ENCODE measurements at places on chromosomes 2 and 18.

DNA sequence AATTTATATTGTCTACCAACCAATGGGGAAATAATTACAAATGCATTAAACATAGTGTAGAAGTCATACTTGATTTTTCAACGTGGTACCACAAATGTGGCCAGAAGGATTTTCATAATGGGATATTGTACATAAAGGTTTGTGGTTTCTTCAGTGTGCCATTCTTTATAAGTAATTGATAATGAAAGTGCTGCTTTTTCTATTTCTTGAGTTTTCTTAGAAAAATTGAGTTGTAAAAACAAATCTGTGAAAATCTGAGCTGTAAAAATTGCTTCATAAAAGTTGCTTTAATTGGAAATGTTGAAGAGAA, 103.6 kb downstream of the KYNU start:
- DNase-seq = no peak

- no peak for DNase-seq
Observed at GRCh38 chr2:444937-445884, 157.3 kb upstream of the ALKAL2 start.

DNA sequence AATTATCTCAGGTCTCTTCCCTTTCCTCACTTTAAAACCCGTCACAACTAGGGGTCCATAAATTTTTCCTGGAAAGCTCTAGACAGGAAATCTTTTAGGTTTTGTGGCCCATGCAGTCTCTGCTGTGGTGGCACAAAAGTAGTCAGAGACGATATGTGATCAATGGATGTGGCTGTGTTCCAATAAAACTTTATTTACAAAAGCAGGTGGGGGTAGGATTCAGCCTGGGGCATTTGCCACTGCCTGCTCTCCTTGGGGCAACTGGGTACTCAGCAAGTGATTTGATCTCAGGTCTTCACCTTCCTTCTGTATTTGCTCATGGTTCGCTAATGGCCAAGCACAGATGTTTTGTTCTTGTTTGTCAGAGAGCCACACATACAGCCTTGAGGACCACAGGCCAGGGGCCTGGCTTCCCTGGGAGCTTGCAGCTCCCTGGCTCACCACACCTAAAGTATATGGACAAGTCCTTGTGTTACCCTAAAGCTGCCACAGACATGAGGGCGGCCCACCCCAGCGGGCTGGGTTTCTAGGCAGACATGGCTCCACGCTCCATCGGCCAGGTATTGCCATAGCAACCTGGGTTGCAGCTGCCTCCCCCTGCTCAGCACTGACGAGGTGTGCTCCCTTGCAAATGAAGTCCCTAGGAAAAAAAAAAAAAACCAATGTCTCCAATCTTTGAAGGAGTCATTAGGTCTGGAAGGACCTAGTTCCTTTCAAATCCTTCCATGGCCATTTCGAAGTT, 89.7 kb upstream of the YWHAQ start:
- DNase-seq = no peak

DNA sequence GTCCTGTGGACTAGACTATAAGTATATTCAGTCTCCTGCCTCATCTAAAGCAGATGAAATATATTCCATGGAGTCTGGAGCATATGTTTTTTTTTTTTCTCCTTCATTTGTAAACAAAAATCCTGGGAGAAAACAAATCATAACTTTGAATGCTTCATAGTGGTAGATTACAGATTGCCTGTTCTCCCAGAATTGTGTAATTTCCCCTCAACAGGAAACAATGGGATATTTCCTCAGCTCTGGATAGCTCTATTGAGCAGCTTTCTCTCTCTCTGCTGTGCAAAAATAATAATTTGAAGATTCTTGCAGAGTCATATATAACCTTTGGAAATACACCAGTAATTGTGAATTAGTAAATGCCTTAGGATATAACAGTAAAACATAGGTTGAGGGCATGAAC, 1406.6 kb upstream of the ACVR2A start:
- no peak for DNase-seq

- DNase-seq = no peak
Observed at GRCh38 chr2:241229563-241230401, 41.3 kb downstream of the ANO7 start.

GRCh38 chr2:46260305-46260704, 36.9 kb upstream of the EPAS1 start:
- DNase-seq = no peak

DNA sequence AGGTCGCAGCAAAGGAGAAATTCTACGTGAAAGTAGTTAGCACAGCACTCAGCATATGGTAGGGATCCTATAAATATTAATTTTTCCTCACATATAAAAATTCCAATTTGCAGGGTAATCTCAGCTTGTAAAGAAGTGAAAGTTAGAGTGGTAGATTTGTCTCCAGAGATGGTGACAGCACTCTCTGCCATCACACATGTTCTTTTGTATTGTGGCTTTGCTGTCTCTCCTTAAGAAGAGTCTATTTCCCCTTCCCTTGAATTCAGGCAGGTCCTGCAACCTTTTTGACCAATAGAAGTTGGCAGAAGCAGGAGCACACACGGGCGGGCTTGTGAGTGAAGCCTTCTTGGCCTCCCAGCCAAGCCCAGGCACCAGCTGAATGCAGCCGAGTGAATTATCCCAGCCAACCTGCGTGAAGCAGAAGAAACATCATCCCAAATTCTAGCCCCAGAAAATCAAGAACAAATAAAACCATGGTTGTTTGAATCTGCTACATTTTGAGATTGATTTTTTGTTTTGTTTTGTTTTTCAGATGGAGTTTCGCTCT, 107.8 kb upstream of the COPS8 start:
- DNase-seq = no peak

- DNase-seq = no peak
Observed at GRCh38 chr18:75108579-75109318, 100.2 kb downstream of the PTGR3 start.

DNA sequence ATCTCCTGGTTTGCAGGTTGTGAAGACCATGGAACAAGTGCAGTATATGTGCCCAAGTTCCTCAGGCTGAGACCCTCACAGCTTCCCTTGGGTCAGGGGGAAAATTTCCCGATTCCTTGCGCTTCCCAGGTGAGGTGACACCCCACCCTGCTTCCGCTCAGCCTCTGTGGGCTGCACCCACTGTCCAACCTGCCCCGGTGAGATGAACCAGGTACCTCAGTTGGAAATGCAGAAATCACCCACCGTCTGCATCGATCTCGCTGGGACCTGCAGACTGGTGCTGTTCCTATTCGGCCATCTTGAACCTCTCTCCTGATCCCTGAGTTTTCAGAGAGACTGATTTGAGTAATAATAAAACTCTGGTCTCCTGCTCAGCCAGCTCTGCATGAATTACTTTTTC, 30.6 kb downstream of the CHCHD5 start:
- no peak for DNase-seq

- no peak for DNase-seq
Observed at GRCh38 chr2:65297544-65297943, 69.9 kb downstream of the ACTR2 start.

GRCh38 chr2:145752091-145752806, 1232.3 kb upstream of the ZEB2 start:
- DNase-seq = no peak

DNA sequence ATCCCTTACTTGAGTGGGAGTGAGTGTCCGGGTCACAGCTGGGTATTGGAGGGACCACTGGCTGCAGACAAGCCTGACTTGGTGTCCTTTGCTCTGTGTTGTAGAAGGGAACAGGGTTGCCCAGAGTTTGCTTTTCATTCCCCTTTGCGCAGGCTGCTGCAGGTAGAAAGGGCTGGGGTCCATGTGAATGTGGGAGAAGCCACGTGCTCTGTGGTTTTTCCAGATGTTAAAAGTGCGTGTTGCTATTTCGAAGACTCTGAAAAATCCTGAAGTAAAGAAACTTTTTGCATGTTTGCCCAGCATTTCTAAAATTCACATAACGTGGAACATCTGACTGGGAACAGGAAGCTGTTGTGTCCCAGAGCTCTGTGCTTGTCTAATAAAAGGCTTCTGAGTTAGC, 28.8 kb downstream of the GLI2 start:
- DNase-seq = no peak

GRCh38 chr2:186575302-186575701, 14.6 kb upstream of the ITGAV start:
- DNase-seq = no peak

GRCh38 chr2:58939388-58939787, 698.3 kb upstream of the FANCL start:
- no peak for DNase-seq

GRCh38 chr2:204197336-204198005, 260.9 kb downstream of the ICOS start:
- DNase-seq = no peak

GRCh38 chr18:32478807-32479206, 8.1 kb upstream of the GAREM1 start:
- no peak for DNase-seq

DNA sequence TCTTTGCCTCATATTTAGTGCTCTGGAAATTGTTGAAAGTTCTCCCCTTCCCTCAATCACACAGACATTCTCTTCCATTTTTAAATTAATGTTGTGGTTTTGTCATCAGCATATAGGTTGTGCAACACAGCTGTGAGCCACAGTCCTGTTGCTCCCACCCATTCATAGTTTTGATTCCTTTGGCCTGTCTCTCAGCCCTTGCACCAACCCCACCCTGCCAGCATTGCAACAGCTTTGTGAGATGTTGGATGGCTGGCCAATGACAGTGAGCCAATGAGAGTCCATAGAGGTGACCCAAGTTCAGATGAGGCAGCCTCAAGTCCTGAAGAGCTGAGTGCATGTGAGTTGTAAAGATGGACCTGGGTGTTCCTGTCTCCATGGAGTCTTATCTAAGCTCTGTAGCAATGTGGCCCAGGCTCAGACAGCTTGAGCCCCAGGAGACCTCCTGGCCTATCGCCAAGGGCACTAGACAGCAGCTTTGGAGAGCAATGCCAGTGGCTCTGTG, 775.5 kb downstream of the RNF144A start:
- no peak for DNase-seq

- DNase-seq = no peak
Observed at GRCh38 chr2:207539470-207539869, 9.7 kb downstream of the CREB1 start.

DNA sequence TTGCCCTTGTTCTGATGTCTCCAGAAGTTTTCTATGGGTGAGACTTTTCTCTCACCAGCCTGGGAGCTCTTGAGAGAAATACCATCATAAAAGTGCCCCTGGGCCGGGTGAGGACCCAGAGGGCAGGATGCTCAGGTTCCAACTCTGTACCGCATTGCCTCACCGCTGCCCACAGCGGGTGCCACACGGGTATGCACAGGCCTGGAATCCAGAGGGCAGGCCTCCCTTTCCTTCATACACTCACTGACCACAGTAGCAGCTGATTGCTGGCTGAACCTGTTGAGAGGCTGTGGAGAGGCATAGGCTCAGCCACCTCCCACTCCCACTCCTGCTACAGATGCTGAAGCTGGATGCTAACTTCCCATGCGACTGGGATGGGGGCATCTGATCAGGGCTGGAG, 293.8 kb downstream of the CYP26B1 start:
- no peak for DNase-seq

GRCh38 chr18:28152754-28153153, 24.2 kb downstream of the CDH2 start:
- DNase-seq = no peak

DNA sequence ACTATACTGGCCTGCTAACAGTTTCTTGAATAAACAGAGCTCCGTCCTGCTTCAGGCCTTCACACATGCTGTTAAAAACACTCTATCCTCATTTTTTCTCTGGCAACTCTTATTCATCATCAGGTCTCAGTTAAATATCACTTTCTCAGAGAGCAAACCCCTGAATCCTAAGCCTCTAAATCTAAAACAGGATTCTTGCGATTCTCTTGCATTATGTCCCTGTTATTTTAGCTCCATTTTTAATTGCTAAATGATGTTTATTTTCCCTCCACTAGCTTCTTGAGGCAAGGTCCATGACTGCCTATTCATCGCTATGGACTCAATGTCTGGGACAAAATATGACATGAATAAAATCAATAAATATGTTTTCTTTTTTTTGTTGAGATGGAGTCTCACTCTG, 190.7 kb upstream of the SMAD7 start:
- no peak for DNase-seq

- no peak for DNase-seq
Observed at GRCh38 chr2:37348155-37348554, 3.7 kb downstream of the QPCT start.

DNA sequence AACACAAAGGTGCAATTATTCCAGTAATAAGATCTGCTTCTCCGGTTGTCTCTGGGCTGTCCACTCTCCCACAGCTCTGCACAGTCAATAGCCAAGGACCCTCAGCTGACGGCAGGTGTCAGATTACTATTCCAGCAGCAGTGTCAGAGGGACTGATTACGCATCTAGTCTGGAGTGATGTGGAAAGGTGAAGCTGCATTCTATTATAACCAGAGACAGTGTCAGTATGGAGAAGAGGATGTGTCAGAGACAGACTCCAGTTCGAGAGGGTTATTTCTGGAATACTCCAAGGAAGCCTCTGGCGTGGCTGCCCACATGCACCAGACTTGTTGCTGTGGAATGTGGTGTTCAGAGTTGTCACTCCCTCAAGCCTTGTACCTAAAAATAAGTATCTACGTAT, 163.6 kb upstream of the TMEM200C start:
- DNase-seq = no peak

GRCh38 chr2:199366406-199366805, 91.3 kb downstream of the SATB2 start:
- no peak for DNase-seq

GRCh38 chr2:234666911-234667310, 170.0 kb upstream of the ARL4C start:
- DNase-seq = no peak

- no peak for DNase-seq
Observed at GRCh38 chr2:110873597-110874452, 141.5 kb downstream of the ACOXL start.

GRCh38 chr2:27072920-27073319, 1.5 kb upstream of the OST4 start:
- no peak for DNase-seq

GRCh38 chr18:35139517-35139916, 98.3 kb downstream of the MAPRE2 start:
- DNase-seq = no peak
